T47D (cell line): ENCODE measurements at places on chromosomes 4 and X.

- no peak for DNase-seq
These were observed 49.0 kb downstream of the AMMECR1 start for GRCh38 chrX:110268886-110269285.

GRCh38 chrX:132652871-132653270 lies 164.0 kb upstream of the MBNL3 start:
- no peak for DNase-seq

DNA sequence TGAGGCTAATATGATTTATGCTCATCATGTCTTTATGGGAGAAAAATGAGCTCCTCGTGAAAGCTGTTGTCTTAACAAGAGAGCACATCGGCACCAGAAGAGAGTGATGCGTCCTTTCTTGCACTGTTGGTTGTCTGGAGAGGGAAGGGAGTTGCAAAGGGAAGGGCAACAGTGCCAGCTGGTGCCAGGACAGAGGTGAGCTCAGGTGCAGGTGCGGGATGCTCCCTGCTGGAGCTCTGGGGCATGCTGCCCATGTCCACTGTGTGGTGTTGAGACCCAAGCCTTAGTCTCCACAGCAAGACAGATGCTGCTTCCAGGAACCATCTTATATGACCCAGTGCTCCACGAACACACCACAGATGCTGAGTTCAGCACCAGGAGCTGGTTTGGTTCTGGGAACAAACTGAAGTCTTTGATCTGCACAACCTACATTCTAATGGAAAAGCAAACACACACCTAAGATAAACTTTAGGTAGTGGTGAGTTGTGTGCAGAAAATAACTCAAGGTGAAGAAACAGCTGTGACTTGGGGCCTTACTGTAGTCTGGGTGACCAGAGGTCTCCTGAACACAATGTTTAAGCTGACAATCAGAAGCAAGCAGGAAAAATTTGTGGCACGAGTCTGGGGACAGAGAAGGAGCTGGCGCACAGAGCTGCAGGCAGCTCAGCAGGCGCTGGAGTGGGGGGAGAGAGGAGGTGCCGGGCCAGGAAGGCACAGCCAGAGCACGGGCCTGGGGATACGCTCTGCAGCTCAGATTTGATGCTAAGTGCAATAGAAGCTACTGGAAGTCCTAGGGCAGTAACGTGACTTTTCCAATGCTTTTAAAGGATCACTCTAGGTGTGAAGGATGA lies 73.2 kb downstream of the HAUS3 start:
- DNase-seq = peak; percentile 63

GRCh38 chrX:128436397-128437103 lies 384.3 kb upstream of the ACTRT1 start:
- no peak for DNase-seq

DNA sequence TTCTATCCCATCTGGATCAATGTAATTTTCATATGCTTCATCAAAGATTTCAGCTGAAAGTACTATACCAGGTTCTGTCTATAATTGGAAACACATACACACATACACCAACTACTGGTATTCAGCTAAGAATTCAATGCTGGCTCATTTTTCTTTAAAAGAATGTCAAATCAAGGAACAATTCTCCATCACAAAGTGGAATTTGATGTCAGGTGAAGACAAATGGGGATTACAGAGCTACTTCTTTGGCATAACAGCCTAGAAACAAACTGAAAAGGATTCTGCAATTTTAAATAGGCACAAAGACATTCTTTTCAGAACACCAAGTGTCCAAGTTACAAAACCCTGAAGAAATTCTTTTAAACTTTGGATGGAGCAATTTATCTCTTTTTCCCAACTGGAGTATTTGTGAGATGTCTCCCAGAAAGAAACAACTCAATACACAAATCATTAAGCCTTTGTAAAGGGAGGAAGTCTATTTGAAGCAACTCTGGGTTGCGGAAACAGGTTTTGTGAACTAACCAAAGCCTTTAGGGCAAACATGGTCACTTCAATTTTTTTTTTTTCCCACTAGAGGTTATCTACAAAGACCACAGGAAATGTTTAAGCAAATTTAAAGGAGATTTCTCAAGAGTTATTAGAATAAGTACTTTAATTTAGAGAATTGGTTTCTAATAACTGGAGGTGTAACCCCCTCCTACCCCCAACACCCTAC lies 1.9 kb upstream of the FAM9C start:
- DNase-seq = no peak

- DNase-seq = no peak
These were observed 1.2 kb downstream of the AKAP17A start for GRCh38 chrX:1592470-1593142.

GRCh38 chr4:40306976-40307375 lies 28.2 kb upstream of the CHRNA9 start:
- no peak for DNase-seq

- peak; percentile 51 for DNase-seq
These were observed 352.7 kb upstream of the IGFBP7 start for GRCh38 chr4:57462843-57463242.
